ENCODE measurements at places on chromosomes 1 and 21.

GRCh38 chr1:41516168-41517061, 31.9 kb upstream of the EDN2 start:
- DNase-seq, result peak; percentile 62

DNA sequence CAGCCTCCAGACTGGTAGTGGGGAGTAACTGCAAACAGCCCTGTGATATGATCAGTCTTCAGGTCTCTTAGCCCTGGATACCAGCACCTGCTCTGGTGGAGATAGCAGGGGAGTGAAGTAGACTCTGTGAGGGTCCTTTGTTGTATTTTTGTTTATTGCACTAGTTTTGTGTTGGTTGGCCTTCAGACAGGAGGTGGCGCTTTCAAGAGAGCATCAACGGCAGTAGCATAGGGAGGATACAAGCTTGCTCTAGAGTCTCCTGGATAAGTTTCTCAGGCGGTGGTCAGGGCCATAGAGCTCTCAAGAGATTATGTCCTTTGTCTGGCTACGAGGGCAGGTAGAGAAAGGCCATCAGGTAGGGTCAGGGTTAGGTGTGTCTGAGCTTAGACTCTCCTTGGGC, 116.4 kb downstream of the USH2A start:
- DNase-seq, result no peak

DNA sequence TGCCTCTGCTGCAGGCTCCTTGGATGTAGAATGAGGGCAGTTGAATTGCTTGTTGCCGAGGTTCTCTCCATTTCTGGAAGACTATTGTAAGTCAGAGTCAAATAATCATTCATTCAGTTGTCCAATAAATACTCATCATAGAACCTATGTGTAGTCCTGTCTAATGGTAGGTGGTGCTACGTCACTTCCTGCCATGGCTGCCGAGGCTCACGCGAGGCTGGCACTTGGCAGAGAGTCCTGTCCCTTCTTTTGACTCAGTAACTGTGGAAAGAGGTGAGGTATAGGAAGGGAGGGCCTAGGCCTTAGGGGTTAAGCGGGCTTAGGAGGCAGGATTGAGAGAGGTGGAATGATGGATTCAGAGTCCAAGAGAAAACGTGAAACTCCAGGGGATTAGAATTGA, 9.7 kb downstream of the ADARB1 start:
- DNase-seq, result no peak

DNA sequence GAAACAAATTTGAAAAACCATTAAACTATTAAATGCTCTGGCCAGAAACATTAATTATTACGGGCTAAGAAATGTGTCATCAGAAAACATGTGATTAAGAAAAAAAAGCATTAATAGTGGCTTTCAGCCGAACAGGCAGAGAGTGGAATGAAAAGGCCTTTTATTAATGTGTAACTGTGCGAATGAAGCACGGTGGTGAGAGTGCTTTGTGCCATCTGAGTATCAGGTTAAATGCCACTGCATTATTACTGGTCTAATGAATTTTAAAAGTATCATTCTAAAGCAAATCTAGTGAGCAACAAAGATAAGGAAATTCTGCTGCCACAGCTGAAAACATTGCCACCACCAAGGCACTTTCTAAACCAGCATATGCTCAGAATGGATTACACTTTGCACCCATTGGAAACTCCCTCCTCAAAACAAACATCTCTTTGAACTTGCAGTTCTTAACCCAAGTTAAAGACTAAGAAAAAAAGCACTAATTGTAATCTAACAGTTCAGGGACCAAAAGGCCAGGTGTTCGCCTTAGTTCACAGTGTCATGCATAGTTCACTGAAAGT, 30.0 kb upstream of the SSX2IP start:
- DNase-seq, result no peak

DNA sequence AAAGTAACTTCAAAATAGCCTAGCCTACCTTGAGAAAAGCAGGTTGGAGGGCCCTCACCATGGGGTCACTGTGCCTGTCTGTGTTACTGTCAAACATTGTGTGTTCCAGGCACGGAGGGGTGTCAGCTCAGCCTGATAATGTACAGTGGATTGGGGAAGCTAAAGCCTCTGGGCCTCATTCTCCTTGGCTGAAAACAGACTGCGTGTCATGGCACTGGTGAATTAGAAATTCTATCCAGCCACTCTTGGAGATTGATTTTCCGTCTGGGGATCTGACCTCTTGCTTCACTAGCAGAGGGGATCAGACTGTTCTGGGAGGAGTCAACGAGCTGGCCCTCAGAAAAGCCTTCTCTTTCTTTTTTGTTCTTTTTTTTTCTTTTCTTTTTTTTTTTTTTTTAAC, 123.5 kb upstream of the HOOK1 start:
- DNase-seq, result no peak

GRCh38 chr21:44065428-44065827, 41.8 kb upstream of the PWP2 start:
- DNase-seq, result peak; percentile 70

- DNase-seq, result no peak
These were observed 105.5 kb downstream of the PHTF1 start for GRCh38 chr1:113653741-113654140.

GRCh38 chr1:209861242-209861641, 33.5 kb downstream of the UTP25 start:
- DNase-seq, result no peak
